HT1080 (cell line): ENCODE measurements at places on chromosomes 5 and 9. TPM values are rescaled to one million over a fixed set of nuclear protein-coding genes. Genes with fewer than 3 reads are reported as not detected.

The FOXE1 gene
- total RNA-seq: not detected in 2 replicates

The NAIF1 gene
- 19.6 and 21.2 TPM in 2 replicates for total RNA-seq

The RPL12 gene
- 1,981 and 2,351 TPM in 2 replicates for total RNA-seq

The BHMT gene
- total RNA-seq: not detected in 2 replicates

The TAF11L10 gene
- total RNA-seq: not detected in 2 replicates

The GARIN3 gene
- total RNA-seq: not detected in 2 replicates

The PCDHGA3 gene
- 0.10 and 0.14 TPM in 2 replicates for total RNA-seq

The PCDHGB5 gene
- total RNA-seq: 0.37 and 0.55 TPM in 2 replicates

The TMEM252 gene
- not detected in 2 replicates for total RNA-seq

The CATSPER3 gene
- 0.13 and 0.30 TPM in 2 replicates for total RNA-seq

The CCNO gene
- total RNA-seq: 1.9 and 3.2 TPM in 2 replicates

The TMEFF1 gene
- 0.61 and 1.2 TPM in 2 replicates for total RNA-seq

The GABRA6 gene
- 1.9 and 2.9 TPM in 2 replicates for total RNA-seq

The ADGRV1 gene
- 0.43 and 0.45 TPM in 2 replicates for total RNA-seq
